ENCODE measurements at places on chromosomes 11 and 22. TPM values are rescaled to one million over a fixed set of nuclear protein-coding genes. Genes with fewer than 3 reads are reported as not detected.

DNA sequence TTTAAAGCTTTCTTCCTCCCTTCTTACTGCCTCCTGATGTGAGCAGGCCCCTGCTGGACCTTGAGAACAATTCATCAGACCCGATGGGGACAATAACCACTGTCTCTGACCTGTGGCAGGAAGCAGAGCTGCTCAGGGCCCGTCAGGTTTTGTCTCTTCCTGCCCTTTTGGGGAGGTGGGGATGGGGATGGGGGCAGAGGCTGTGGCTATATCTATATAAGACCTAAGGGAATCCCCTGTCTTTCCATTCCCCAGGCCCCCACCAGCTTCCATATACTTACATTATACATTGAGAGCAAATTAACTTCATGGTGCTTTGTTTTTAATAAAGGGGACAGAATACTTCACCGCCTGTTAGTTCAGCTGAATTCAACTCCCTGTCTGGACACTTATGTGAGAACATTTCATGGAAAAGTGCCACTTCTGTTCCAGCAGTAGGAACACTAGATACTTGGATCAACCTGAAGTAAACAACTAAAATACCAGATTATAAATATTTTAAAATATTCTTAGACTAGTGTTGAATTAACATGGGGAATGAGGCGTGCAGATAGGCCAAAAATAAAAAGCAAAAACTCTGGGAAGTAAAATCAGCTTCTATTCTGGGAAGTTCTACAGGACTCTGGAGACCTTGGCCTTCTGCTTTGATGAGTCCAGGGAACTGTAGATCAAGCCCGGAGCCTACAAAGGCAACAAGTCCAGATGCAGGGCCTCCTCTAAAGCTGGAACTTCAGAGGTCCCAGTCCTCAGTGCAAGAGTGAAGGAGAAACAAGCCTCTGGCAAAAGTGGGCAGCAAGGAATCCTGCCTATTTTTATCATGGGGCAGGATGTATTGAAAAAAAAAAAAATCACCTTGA, 11.1 kb downstream of the ZP1 start:
- DNase-seq = no peak

GRCh38 chr11:65900125-65900898, at the start of gene FOSL1:
Gene FOSL1 (minus strand): TSS chr11:65900388. CDS start chr11:65900339, 49 bp downstream.
- peak; percentile 77 for DNase-seq

Gene TUBGCP6
- 80.1 TPM for total RNA-seq

Gene KRTAP5-8
- not detected for total RNA-seq

- DNase-seq = no peak
Measured at GRCh38 chr11:22249871-22250270, 57.0 kb downstream of the ANO5 start.

Gene ASRGL1
- 39.7 TPM for total RNA-seq

DNA sequence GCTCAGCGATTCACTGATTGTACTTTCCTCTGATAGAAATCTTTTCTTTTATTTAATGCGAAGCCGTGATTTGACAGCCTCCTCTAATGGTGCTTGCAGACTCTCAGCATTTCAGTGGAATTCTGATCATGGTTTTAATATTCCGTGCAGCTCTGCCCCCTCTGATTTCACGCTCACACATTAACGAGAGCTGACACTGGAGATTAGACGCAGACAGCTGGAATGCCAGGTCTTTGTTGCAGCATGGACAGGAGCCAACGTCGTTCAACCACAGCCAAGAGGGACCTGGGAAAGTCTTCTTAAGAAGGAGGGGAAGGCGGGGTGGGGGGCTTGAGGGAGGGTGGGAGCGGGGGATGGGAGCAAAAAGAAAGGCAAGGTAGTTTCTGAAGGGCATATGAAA, 186.4 kb downstream of the BLID start:
- DNase-seq = no peak

GRCh38 chr11:106917973-106918372, 100.3 kb downstream of the GUCY1A2 start:
- no peak for DNase-seq

Measured in thoracic aorta (tissue), 2 donors.